ENCODE measurements at places on chromosomes 3 and 15.

DNA sequence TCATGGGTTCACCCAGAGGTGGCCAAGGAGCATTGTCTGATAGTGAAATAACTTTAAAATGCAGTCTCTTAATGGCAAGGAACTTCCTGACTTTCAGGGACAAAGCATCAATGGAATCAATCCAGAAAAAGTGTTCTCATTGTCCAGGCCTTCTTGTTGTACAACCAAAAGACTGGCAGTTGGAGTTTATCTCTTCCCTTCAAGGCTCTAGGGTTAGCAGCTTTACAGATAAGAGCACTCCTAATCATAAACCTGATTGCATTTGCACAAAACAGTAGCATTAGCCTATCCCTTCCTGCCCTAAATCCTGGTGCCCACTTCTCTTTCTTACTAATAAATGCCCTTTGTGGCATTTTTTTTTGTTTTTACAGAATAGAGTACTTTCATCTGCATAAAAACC is 43.3 kb upstream of the VIPR1 start:
- no peak for DNase-seq

- no peak for DNase-seq
These were observed 116.7 kb downstream of the STAC start for GRCh38 chr3:36496684-36497633.

DNA sequence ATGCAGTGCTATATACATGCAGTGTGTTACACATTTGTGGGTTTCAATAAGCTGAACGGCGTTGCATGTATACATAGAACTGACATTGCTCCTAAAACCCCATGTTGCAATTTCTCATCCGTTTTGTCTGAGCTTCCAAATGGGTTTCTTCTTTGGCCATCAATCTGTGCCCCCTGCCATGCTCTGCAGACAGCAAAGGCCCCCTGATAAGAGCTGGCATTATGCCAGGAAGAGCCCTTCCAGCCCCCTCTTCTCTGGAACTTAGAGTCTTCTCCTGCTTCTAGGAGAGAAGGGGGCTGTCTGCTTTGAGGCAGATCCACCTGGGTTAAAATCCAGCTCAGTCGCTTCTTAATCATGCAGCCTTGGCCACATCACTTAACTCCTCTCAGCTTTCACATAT is 254.0 kb downstream of the SLCO3A1 start:
- no peak for DNase-seq

GRCh38 chr3:194097141-194097882 is 38.6 kb upstream of the HES1 start:
- DNase-seq, result no peak

DNA sequence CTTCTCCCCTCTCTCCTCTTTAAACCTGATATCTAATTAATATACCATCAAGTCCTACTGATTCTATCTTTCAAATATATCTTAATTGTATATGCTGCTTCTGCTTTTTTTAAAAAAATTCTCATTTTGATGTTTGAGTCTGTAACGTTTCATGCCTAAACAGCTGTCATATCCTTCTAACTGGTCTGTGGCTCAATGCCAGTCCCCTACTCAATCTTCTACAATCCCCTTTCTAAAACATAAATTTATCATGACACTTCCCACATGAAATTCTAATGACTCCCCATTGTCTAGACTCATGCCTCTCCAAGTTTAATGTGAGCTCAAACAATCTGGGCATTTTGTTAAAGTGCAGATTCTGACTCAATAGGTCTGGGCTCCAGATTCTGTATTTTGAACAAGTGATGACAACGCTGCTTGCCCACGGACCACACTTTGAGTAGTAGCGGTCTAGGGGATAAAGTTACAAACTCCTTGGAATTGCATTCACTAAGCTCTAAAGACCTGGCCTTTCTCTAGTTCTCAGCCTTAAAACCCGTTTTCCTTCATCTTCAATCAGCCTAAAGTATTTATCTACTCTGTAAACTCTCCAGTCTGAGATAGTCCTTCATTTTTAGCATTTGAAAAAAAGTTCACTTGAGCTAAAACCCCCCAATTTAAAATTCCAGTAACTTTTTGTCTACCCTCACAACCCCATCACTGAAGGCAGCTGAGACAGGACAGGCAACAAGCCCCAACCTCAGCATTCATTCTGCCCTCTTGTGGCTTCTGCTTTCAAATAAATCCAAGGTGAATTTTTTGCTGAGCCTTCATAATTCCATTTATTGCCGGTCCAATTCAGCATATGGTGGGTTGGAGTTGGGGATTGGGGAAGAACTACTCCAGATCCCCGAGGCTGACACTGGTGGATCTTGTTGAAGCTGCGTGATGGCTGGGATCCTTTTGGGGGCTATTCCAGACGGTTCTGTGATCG is 88.1 kb upstream of the THRB start:
- DNase-seq, result no peak
